GM04504 (cell line): ENCODE measurements at places on chromosomes 2 and 18.

GRCh38 chr2:165876712-165877111, 76.9 kb downstream of the TTC21B start:
- DNase-seq, result no peak

DNA sequence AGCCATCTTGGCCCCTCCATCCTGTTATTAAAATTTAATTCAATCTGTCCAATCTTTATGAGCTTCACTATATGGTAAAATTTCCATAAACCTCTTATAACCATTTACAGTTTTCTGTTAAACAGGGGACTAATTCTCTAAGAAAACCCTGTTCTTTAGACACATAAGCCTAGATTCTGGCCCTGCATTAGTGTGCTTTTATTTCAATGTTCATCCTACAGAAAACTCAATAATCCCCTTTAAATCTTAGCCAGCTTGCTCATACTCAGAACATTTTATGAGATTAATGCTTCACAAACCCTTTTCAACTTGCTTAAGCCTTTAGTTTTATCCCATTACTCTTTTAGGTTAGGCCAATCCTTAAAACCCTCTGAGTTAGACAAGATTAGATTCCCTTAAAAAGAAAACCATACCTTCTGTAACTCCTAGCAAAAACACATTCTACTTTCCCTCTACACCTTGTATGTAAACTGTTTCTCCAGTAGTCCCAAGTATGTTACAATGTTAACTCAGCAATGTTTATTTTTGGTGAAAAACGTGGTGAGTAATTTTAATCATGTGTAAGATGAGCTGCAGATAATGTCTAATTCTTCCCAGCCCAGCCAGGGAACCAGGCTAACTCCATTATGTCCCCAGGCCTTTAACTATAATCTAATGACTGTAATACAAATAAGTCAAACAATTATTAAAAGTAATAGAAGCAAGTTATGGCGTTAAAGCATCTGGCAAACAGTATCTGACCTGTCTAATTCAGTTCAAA, 1953.4 kb upstream of the LRRTM1 start:
- no peak for DNase-seq

GRCh38 chr2:75798569-75798968, 87.9 kb upstream of the GCFC2 start:
- DNase-seq, result no peak

GRCh38 chr2:181300600-181301291, 156.4 kb upstream of the ITGA4 start:
- no peak for DNase-seq

GRCh38 chr2:120566331-120567035, 169.2 kb upstream of the GLI2 start:
- no peak for DNase-seq

GRCh38 chr2:140695155-140695554, 1435.7 kb downstream of the LRP1B start:
- DNase-seq, result peak; percentile 34

- DNase-seq, result peak; percentile 77
Measured at GRCh38 chr2:14492920-14493503, 139.5 kb upstream of the LRATD1 start.

- no peak for DNase-seq
Measured at GRCh38 chr2:236545814-236546480, 23.7 kb upstream of the ACKR3 start.

DNA sequence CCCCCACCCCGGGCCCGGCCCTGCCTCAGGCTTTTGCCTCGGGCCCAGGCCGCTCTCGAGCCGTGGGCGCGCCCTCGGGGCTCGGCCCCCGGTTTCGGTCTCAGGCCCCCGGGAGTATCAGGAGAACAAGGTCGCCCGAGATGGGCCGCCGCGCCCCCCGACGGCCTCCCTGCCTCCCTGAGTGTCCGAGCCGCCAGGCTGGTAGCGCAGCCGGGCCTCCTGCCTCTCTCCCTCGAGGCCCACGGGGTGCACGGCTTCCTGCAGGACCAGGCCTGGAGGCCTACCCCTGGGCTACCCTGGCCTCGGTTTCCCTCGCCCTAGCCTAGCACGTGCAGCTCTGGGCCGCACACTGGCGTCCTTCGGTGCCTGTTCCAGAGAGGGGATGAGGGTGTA, 8.4 kb downstream of the GBX2 start:
- DNase-seq, result no peak

DNA sequence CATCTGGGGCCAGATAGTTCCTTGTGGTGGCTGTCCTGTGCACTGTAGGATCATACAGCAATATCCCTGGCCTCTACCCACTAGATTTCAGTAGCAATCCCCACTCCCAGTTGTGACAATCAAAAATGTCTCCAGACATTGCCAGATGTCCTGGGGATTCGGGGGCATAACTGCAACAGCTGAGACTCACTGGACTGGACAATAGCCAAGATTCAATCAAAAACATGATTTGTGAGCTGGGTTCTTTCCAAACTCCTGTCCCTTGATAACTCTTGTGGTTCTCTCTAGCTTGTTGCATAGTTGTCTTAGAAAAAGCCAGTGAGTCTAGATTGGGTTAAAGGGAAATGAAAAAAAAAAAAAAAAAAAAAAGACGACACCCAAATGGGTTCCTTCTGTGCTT, 293.4 kb downstream of the CELF4 start:
- DNase-seq, result no peak

DNA sequence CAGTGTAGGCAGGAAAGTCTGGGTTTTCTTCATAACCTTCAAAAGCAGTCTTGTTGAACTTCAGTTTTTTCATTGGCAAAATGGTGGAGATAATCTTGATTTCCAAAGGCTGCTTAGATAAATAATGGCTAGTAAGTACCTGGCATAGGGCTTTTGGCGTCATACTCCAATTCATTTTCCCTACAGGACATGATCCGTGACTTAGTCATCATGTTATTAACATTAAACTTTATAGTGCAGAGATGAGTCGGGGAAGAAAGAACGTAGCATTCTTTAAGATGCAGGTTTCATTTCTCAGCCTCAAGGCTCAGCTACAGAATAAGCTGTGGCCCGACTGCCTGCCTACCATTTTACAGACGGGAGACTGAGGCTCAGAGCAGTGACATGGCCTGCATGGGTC, 64.0 kb downstream of the RALBP1 start:
- peak; percentile 56 for DNase-seq

GRCh38 chr2:173327421-173327820, 27.3 kb upstream of the CDCA7 start:
- DNase-seq, result no peak

GRCh38 chr2:199631129-199631528, 173.4 kb upstream of the SATB2 start:
- no peak for DNase-seq

- DNase-seq, result no peak
Measured at GRCh38 chr18:62758591-62758990, 43.2 kb downstream of the PHLPP1 start.

- DNase-seq, result no peak
Measured at GRCh38 chr18:77250926-77251729, 1.5 kb downstream of the GALR1 start.

DNA sequence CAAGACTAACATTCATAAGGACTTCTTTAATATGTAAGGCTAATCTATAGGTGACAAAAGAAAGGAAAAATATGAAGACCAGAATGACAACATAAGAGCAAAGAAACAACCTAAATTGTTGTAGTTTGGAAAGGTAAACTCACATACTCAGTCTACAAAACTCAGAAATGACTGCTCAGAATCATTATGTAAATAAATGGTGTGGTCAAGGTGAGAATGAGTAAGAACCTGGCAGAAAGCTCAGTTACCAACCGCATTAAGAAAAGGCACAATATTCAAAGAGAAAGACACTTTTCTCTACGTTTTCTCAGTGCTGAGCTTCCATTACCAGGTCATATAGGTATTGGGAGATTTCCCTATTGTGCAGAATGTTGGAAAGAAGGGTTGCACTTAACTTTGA, 15.8 kb downstream of the ATF2 start:
- DNase-seq, result no peak

GRCh38 chr2:69013840-69014821, 1.2 kb downstream of the ANTXR1 start:
- no peak for DNase-seq

- no peak for DNase-seq
Measured at GRCh38 chr2:85772841-85773491, 19.2 kb downstream of the ATOH8 start.

GRCh38 chr2:88099798-88100488, 27.9 kb downstream of the FABP1 start:
- peak; percentile 1 for DNase-seq

- no peak for DNase-seq
Measured at GRCh38 chr2:178066890-178067669, 5.5 kb downstream of the PDE11A start.

DNA sequence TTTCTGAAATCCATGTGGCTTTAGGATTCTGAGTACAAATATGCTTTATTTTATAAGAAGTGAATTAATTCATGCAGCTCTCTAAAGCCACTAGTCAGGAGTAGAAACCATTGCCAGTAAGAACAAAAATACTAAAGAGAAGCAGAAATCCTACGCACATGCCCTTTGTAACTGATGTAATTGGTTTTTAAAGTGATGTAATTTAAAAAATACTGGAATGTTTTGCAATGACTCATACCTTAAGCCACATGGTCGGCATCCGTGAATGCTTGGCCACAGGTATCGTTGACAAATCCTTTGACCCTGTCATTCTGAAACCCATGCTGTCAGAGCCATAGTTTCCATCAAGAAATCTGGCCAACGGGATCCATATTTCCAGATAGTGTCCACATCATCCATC, 213.3 kb downstream of the ACKR3 start:
- no peak for DNase-seq

- no peak for DNase-seq
Measured at GRCh38 chr2:29010946-29011345, 29.8 kb downstream of the TOGARAM2 start.

GRCh38 chr18:13120983-13121441, 97.5 kb upstream of the LDLRAD4 start:
- DNase-seq, result peak; percentile 38
